Stimulated activated CD8-positive, alpha-beta memory T cell treated with anti-CD3 and anti-CD28 coated beads, Interleukin-4, amount 100 ng/mL, for 4 hours (primary cell): ENCODE measurements at places on chromosomes 16 and 17.

GRCh38 chr16:85625485-85626117 is 12.5 kb downstream of the GSE1 start:
- no peak for DNase-seq

- DNase-seq: no peak
These were observed 763 bp upstream of the SOX9 start for GRCh38 chr17:72119873-72120641.

GRCh38 chr17:36861531-36861930 is 75.7 kb upstream of the LHX1 start:
- no peak for DNase-seq

GRCh38 chr17:7654832-7655540 is 4.3 kb downstream of the ATP1B2 start:
- no peak for DNase-seq

GRCh38 chr16:57609541-57610401 is 18.7 kb upstream of the ADGRG1 start:
- no peak for DNase-seq

DNA sequence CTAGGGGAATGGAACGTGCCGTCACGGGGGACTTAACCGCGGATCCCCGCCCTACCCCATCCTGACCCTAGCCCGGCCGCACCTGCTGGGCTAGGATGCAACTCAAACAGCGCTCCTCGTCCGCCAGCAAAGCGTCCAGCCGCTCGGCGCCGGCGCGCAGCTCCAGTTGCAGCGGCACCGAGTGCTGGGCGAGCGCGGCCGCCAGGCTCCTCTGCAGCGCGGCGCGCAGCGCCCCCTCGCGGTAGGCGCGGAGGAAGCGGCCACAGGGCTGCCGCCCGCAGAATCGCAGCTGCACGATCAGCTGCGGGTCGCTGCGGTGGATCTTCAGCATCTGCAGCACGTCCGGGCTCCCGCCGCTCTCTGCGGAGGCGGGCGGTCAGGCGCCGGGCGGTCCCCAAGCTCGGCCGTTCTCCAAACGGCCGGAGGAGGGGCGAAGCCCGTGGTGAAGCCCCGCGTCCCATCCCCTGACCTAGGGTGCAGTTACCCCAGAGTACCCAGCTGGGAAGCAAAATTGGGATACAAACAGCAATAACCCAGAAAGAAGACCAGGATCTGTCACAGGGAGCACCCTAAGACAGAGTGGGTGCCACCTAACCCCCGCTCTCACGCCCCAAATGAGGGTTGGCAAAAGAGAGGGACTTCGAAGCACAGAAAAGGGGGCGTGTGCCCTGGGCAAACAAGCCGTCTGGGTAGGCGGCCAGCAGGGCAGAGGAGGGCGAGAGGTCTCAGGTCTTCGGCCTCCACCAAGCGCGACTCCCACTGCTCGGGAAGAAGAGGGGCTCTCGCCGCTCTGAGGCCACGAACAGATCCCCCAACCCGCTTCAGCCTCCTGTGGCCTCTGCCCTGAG is 4.2 kb downstream of the TRADD start:
- peak; percentile 56 for DNase-seq

GRCh38 chr16:5225931-5226655 is 128.5 kb upstream of the EEF2KMT start:
- DNase-seq: no peak

DNA sequence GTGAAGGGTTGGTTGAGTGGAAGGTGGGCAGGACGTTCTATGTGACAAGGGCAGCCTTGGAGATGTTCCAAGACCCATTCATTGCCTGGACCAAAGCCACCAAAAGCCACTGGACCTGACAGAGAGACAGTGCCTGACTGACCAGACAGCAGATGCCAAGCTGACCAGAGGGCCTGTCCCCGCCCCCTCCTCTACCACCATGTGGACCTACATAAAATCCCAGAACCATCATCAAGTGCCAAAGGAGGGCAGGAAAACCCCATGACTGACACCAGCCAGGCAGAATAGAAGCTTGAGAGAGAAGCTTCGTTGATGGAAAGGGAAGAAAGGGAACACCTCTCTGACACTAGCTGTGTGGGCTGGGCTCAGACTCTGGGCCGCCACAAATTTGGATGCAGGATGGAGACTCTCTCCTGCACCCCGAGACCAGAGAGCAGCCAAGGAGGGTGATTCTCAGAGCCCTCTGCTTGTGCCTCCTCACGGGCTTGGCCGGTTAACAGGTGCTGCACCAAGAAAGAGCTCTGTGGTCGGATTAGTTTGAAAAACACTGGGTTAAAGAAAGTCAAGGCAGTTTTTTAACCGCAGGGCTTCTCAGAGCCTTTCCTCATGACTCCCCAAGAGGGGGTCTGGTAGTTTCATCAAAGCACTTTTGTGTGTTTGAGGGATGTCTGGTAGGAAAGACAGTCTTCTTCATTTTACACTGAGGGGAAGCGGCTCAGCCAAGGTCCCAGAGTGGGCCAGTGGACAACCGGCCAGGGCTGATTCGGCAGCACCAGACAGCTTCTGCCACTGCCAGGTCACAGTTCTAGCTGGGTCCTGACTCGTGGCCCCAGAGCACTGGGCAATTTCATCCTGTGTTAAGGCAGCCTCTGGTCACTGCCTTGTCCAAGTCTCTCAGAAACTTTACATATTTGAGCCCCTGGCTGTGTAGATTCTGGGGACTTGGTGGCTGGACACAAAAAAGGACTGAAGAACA is 1.7 kb downstream of the TNFRSF13B start:
- no peak for DNase-seq

DNA sequence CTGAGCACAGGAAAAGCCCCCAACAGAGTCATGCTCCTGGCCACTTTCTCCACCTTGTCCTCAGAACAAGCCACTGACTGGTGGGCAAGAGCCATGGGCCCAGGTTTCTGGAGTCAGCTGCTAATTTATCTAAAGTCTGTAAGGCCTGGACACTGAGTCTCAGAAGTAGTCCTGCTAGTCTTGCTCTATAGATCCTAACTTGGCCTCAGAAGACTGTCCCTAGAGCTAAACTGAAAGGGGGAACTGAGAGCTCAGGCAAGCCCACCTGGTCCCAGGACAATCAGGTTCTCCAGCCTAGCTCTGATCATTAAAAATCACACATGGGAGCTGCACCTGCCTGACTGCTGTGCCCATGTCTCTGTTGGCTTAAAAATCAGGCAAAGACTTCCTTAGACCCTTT is 485.8 kb downstream of the SLC39A11 start:
- DNase-seq: no peak

GRCh38 chr16:54211203-54211602 is 75.4 kb downstream of the IRX3 start:
- DNase-seq: no peak

DNA sequence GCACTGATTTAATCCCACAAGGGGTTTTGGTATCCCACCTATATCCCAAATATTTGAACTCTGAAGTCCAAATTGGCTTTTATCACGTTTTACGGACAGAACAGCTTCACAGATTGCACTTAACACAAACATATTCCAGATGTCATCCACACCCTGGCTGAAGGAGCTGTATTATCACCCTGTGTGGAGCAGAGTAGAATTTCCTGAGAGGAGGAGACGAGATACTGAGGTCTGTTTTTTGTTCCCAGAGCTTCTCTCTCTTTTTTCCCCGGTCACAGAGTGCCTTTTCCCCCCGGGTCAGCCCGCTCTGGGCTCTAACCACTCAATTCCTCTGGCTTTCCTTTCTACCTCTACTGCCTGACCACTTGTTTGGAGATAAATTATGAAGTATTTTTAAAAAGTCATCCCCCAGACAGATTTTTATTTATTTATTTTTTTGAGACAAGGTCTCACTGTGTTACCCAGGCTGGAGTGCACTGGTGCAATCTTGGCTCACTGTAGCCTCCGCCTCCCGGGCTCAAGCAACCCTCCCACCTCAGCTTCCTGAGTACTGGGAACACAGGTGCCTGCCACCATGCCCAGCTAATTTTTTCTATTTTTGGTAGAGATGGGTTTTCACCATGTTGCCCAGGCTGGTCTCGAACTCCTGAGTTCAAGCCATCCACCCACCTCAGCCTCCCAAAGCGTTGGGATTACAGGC is 30.7 kb downstream of the DNAH2 start:
- DNase-seq: no peak

- no peak for DNase-seq
These were observed 19.8 kb downstream of the JPH3 start for GRCh38 chr16:87621976-87622713.

DNA sequence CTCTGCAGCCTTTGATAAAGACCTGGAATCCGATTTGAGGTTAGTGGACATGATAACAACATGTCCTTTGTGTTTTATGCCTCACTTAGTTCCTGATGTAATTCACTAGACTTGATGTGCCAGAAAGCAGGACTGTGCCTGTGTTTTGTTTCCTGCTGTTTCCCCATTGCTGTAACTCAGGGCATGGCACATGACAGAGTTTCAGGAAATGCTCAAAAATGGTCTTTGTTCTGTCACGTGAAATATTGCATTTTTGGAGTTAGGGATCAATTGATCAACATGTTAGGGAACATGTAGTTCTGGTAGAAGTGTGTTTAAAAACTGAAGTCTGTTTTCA is 32.8 kb downstream of the DHX38 start:
- no peak for DNase-seq

DNA sequence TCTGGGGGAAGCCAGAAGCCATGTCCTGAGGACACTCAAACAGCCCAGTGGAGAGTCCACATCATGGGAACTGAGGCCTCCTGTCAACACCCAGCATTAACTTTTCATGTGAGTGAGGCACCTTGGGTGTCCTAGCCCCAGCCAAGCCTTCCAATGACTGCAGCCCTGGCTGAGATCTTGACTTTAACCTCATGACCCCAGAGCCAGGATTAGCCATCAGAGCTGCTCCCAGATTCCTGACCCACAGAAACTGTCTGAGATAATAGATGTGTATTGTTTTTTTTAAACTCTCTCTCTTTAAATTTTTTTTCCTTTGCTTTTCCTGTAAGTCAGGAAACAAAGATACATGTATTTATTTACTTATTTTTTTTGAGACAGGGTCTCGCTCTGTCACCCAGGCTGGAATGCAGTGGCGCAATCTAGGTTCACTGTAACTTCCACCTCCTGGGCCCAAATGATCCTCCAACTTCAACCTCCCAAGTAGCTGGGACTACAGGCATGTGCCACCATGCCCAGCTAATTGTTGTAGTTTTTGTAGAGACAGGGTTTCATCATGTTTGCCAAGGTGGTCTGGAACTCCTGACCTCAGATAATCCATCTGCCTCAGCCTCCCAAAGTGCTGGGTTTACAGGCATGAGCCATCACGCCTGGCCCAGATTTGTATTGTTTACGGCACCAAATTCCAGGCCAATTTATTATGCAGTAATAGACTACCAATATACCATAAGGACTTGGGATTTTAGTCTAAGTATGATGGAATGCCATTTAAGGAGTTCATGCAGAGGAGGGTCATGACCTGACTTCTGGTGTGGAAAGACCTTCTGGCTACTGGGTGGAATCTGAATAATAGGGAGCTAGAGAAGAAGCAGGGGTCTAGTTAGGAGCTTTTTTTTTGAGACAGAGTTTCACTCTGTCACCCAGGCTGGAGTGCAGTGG is 14.0 kb upstream of the TMEM94 start:
- DNase-seq: no peak

GRCh38 chr17:81831957-81832607 is 1.0 kb downstream of the MCRIP1 start:
- peak; percentile 23 for DNase-seq

DNA sequence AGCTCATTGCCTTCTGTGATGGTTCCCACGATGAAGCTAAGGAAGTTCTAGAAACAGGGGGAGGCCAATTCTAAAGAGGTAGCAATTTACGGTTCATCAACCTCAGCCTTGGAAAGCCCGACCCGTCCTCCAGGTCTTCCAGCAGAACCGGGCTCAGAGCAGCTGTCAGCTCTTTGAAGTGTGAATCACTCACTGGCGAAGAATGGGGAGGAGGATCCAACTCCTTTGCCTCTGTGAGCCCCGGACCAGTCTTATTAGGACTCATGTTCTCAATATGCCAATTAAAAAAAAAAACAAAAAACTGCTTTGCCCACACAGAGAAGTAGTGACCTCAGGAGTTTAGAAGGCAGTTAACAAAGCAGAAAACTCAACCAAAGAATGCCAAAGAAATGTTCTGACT is 31.4 kb downstream of the STX8 start:
- no peak for DNase-seq

GRCh38 chr16:57007530-57007929 is 18.2 kb downstream of the NLRC5 start:
- DNase-seq: no peak

GRCh38 chr17:19357761-19358160 is 4.8 kb downstream of the B9D1 start:
- DNase-seq: no peak

- DNase-seq: no peak
These were observed 63.0 kb upstream of the TEKT3 start for GRCh38 chr17:15404106-15405057.

DNA sequence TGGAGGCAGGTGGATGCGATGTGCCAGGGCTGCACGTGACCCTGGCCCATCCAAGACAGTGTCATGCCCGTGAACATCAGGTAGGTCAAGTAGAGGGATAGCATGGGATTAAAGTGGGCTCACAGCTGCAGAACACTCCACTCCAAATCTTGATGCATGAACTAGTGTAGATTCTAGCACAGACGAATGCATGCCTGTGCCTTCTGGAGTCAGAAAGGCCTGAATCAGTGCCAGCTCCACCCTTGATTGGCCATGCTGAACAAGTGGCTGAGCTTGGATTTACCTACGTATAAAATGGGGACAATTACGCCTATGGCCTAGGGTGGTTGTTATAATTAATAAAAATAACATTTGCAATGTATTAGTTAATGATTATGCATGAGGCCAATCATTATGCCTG is 10.6 kb downstream of the IRX3 start:
- no peak for DNase-seq

DNA sequence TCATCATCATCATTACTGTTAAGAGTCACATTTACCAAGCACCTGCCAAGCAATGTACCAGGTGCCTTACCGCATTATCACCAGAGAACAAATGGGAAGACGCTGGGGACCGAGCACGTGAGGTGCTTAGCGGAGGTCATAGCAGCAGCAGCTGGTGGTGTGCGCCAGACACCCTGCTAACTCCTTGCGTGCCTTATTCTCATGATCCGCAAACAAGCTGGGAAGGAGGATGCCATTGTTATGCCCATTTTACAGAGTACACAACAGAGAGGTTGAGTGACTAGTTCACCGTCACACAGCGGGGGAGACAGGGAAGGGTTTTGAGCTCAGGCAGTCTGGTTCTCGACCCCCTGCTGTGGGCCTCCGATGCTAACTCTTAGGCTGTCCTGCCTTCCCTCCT is 7.3 kb downstream of the ATP2A3 start:
- no peak for DNase-seq
